ENCODE measurements at places on chromosomes 3 and 15.

GRCh38 chr3:42802876-42803413 is 1.3 kb downstream of the HIGD1A start:
- no peak for DNase-seq

- DNase-seq: no peak
Measured at GRCh38 chr3:32009101-32009500, 27.6 kb downstream of the ZNF860 start.

- DNase-seq: no peak
Measured at GRCh38 chr15:92906020-92906419, 5.9 kb downstream of the CHD2 start.

DNA sequence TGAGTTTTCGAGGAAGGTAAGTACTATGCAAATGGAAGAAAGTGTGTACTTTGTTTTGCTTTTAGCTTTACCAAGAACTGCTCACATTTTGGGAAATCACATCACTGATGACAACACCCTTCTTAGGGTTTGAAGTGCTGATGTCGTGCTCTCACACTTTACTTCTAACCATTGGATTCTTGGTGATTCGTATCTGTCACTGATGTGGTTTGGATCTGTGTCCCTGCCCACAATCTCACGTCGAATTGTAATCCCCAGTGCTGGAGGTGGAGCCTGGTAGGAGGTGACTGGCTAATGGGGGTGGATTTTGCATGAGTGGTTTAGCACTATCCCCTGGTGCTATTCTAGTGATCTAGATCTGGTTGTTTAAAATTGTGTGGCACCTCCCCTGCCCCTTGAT is 75.4 kb upstream of the RGMA start:
- DNase-seq: no peak

DNA sequence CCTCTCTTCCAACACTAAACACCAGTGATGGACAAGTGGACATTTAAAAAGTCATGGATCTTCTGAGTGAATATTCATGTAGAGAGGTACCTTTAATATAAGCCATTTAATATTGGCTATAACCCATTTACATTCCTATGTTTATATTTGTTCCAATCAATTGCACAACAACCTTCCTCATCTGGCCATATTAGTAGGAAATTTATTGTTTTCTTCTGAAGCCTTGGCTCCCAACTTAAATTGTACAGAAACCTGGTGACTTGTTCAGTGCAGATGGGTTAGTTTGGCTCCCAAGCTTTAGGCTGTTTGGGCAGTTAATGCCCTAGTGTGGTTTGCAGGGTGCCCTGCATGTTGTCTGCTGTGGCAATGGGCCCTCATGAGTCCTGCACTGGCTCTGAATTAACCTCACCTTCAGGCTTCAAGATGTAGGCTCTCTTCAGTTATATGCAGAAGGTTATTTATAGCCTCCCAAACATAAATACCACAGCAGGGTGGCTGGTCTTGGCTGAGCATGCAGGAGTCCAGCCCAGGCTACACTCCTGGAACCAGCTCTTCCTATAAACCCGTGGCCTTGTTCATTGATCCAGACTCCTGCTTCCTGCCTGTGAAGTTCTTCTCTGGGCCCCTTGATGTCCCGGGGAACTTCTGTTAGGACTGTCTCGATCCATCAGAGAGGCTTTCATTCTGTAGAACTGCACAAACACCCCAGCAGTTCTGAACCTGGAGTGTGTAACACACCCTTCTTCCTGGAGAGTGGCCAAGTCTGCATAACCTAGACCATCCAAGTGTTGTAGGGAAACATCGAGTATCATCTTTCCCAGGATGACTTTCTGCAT is 57.0 kb downstream of the DUT start:
- no peak for DNase-seq
